Stimulated activated effector memory CD8-positive, alpha-beta T cell treated with anti-CD3 and anti-CD28 coated beads, Interleukin-12 subunit alpha, Interleukin-12 subunit beta, amount 100 ng/mL, for 72 hours (primary cell): ENCODE measurements at places on chromosomes 1 and 21.

DNA sequence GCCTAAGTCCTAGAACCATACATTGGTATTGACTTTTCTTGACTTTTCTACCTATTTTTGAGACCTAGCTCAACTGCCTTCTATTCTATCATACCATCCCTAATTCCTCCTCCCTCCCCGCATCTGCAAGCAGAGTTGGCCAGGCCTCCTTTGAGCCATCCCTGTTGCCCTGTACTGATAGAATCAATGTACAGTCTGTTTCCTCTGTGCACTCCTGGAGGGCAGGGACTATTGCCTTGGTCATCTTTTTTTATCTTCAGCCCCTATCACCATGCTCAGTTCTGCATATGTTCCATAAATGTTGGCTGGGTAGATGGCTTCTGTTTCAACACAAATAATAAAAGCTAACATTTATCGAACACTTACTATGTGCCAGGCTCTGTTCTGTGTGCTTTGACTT is 4.0 kb upstream of the RGS16 start:
- DNase-seq, result no peak

DNA sequence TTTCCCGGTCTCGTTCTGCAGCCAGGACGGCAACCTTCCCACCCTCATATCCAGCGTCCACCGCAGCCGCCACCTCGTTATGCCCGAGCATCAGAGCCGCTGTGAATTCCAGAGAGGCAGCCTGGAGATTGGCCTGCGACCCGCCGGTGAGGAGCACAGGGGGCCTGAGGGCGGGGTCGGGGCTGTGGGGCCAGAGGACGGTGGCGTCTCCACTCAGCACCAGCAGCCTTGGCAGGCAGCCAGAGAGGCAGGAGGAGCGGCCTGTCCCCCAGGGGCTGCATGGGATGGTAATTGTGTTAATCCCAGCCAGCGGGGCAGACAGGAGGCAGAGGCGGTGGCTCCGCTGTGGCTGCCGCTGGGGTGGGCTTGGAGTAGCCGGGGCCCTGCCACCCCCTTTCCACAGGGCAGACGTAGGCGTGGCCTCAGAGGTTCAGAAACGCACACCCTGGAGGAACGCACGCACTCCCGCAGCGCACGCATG is 12.1 kb downstream of the SAMD11 start:
- no peak for DNase-seq

- DNase-seq, result no peak
These were observed 62.1 kb downstream of the KDM1A start for GRCh38 chr1:23081376-23081775.

- no peak for DNase-seq
These were observed 7.7 kb downstream of the UBR4 start for GRCh38 chr1:19202396-19202795.

- DNase-seq, result no peak
These were observed 3.8 kb upstream of the EEIG2 start for GRCh38 chr1:108556066-108556465.

GRCh38 chr1:232962761-232963745 is 12.6 kb downstream of the NTPCR start:
- DNase-seq, result no peak

GRCh38 chr1:108847494-108847893 is 9.4 kb downstream of the AKNAD1 start:
- no peak for DNase-seq

DNA sequence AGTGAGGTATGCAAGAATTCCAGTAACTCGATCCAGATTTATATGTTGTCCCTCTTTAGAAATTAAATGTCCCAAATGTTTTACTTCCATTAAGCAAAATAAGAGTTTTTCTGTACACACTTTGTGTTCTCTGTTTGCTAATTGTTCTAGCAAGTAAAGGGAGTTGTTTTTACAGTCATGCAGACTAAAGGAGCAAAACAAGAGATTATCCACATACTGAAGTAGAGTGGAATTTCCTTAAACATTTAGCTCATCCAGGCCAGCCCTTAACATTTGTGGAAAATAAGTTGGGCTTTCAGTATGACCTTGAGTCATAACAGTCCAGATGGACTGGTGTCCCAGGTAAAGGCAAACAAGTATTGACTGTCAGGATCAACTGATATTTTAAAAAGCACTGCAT is 44.1 kb upstream of the TINAGL1 start:
- no peak for DNase-seq

GRCh38 chr1:17235135-17235885 is 13.6 kb upstream of the PADI3 start:
- DNase-seq, result no peak

GRCh38 chr1:219687779-219688178 is 74.9 kb upstream of the ZC3H11B start:
- no peak for DNase-seq

GRCh38 chr1:8239306-8240023 is 78.4 kb upstream of the SLC45A1 start:
- no peak for DNase-seq

DNA sequence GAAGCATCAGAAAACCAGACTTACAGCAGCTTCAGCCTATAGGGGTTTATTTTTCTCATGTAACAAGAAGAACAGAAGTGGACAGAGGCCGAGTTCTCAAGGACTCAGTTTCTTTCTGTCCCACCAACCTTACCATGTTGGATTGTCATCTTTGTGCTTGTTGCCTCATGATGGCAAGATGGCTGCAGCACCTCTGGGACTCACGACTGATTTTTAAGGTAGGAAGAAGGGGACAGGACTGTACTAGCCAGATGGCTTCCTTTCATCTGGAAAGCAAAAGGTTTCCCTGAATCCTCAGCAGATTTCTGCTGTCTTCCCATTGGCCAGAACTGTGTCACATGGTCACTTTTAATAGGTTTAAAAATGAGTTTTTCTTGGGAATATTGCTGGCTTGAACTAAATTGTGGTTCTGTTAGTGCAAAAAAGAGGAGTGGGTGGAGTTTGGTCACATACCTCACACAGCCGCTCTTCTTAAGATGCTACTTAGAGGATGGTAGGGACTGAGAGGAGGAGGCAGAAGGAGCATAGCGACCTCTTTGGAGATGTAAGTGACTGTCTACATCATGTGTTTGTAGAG is 48.1 kb upstream of the ENAH start:
- no peak for DNase-seq

DNA sequence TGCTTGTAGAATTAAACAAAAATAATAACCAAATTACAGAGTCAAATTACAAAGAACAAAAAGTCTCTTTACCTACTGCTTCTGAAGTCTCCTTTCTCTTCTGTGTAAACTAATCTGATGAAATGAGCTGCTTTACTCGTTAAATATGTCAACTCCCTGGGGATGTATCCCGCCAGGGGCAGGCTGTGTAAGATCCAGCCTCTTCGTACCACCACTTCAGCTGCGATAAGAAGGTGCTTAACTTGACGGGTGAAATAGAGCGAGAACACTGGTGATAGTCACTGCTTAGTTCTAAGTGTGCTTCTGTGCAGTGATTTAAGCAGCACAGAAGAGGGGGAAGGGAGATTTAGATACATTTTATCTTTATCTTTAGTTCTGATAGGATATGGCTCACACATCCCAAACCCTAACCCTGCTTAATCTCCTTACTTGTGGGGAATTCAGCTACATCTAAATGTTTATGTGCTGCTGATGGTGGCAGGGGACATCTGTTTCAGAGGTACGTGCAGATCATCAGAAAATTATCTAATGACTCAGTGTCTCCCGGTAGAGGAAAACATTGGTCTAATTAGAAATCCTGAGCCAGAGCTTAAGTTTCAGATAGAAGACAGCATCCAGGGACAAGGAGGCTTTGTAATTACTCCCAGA is 46.0 kb downstream of the RHOU start:
- DNase-seq, result no peak

GRCh38 chr21:29233256-29233546 is 65.5 kb upstream of the BACH1 start:
- no peak for DNase-seq

DNA sequence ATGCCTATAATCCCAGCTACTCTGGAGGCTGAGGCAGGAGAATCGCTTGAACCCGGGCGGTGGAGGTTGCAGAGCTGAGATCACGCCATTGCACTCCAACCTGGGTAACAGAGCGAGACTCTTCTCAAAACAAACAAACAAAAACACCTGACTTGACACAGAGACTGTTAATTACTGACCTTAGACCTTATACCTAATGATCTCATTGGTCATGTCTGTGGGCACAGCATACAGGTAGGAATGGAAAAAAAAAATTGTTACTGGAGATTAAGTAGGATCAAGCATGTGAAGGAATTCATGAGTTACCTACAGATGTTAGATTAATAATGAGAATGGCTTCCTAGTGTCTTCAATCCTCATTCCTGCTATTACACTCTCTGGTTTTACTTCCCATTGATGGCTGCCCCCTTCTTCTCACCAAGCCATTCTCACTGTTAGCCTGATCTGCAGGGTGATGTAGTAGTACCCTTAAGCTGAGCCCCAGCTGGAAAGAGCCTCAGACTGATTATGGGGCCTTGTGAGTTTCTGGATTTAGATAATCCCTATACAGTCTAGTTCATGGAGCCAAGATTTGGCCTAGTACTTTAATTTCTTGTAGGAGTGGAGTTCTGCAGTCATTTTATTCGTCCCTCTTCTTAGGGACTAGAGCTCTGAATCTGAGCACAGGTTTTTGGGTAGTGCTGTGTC is 8.8 kb downstream of the TBCE start:
- no peak for DNase-seq

DNA sequence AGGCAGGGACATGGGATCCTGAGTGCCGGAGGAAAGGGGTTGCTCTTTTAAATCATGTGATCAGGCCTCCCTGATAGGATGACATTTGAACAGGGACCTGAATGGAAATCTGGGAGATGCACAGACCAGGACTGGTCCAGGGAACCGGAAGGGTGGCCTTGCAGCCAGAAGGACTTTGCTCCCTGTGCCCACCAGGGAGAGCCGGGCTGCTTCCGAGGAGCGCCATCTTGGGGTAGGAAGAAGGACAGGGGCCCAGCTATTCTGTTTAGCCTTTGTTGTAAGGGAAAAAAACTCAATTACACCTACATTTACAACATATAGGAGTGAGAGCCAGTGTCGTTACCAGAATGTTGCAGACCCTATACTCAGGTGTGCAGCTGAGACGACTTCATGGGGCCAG is 5.5 kb downstream of the KLHDC7A start:
- no peak for DNase-seq

GRCh38 chr1:94039871-94040569 is 80.9 kb downstream of the ABCA4 start:
- DNase-seq, result no peak

DNA sequence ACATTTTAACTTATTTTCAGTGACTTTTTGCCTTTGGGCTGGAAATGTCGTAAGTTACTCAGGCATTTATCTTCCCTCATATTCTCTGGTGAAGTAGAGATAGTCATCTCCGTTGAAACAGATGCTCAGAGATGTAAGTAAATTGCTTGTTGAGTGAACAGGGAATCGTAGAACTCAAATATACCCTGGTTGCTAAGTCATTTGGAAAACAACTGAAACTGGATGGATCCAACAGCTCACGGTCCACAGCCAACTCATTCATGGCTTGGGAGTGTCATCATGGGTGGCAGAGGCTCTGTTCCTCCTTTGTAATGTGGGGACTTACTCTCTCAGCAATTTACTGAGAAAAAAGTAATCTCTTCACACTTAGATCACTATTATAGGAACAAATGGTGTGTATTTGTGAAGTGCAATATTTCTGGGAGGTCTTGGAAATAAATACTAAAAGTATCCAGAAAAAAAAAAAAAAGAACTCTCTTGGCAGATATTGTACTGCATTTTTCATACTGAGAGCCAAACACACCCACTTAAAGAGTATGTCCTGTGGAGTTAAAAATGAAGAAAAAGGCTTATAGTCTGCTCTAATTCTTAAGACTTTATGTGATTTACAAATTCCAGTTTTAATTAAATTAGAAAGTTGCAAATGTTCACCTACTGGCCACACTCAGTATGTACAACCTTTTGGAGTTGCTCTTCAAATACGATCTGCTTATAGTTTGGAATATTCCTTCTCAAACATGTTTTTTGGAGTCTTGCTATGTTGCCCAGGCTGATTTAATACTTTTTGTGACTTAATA is 107.4 kb downstream of the LEPR start:
- no peak for DNase-seq

- DNase-seq, result no peak
These were observed at the start of gene PLA2G4A for GRCh38 chr1:186828611-186829454. Gene PLA2G4A (plus strand): TSS chr1:186828949. CDS start chr1:186854355, 25,406 bp downstream.

DNA sequence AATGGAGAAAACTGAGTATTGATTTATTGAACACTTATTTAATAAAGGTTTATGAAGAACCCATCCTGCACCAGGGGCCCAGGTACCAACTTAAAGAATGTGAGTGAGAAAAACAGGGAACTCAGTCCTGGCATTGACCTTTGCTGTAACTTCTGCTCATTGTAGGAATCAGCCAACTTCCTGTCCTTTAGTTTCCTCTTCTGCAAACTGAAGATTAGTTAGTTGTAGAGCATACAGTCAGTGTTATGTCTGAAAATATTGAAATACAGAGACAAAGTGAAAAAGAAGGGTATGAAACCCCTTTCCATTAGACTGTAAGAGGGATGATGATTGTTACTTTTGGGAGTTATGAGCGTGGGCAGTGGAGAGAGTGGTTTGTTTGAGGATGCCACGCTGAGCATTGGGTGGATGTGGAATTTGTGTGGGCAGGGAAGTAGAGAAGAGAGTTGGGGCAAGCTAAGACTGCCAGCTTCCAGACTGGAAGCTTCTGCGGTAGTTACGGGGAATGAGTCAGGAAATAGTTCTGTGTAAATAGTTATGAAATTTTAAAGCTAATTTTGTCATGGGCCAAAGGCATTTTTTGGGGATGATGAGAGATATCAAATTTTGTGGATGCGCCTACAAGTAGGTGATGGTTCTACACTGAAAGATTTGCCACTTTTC is 89.2 kb downstream of the GPR88 start:
- no peak for DNase-seq

DNA sequence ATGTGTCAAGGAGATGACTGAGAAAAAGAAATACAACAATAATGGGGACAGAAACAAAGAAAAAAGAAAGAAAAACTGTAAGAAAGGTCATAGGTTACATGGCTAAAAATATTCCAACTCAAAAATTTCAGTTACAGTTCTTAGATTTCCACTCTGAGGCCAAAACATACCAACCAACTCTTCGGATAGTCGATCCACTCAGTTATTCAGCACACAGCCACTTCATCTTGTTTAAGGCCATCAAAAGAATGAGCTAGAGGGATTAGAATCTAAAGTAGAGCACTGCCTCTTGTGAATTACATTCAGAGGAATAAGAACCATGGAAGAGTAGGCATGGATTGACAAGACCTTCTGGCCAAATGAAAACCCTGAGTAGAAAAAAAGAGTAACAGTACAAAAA is 277.0 kb downstream of the MRPL39 start:
- DNase-seq, result no peak
